ENCODE measurements at places on chromosomes 2 and 18. TPM values are rescaled to one million over a fixed set of nuclear protein-coding genes. Genes with fewer than 3 reads are reported as not detected.

DNA sequence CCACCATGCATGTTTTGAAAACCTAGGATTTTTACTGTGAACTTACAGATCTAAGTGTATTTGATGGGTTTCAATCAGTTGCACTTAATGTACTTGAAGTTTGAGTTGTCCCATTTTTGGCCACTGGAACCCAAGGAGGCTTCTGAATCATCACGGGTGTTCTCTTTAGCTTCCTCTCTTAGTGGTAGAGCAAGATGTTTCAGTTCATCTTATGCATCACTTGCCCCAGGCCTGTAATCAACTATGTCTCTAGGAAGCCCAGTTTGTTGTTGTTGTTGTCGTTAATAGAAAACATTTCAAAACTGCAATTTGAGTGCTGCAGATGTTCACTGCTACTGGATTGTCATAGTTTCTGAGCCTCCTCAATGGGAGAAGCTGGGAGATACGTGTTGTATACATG is 97.0 kb downstream of the FHOD3 start:
- DNase-seq, result no peak

- DNase-seq, result no peak
Observed at GRCh38 chr2:180690611-180691010, 289.8 kb upstream of the UBE2E3 start.

DNA sequence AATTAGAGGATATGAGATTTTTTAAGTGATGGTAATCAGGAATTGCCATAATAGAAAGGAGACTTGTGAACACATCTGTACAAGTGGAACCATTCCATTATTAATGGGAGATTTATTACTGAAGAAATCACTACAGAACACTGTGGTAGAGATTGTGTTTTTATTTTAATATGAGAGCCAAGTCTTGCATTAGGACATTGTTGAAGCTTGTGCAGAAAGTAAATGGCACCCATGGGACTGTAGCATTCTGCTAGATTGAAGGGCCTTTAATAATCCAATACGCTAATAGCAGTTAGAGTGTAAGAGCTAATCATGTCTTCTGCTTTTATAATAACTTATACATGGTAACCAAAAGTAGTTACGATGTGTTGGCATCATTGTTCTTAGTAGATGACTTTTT is 83.6 kb downstream of the VRK2 start:
- DNase-seq, result no peak

RFTN2 gene
- 5.4 TPM for total RNA-seq

GRCh38 chr2:190641469-190641868 is 7.4 kb upstream of the NAB1 start:
- no peak for DNase-seq

DNA sequence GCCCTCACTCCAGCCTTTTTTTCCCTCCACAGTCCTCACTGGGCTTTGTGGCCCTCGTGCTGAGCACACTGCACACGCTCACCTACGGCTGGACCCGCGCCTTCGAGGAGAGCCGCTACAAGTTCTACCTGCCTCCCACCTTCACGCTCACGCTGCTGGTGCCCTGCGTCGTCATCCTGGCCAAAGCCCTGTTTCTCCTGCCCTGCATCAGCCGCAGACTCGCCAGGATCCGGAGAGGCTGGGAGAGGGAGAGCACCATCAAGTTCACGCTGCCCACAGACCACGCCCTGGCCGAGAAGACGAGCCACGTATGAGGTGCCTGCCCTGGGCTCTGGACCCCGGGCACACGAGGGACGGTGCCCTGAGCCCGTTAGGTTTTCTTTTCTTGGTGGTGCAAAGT is 39.4 kb downstream of the STEAP3 start:
- no peak for DNase-seq

GRCh38 chr2:146125551-146125950 is 1605.6 kb upstream of the ZEB2 start:
- DNase-seq, result no peak

DNA sequence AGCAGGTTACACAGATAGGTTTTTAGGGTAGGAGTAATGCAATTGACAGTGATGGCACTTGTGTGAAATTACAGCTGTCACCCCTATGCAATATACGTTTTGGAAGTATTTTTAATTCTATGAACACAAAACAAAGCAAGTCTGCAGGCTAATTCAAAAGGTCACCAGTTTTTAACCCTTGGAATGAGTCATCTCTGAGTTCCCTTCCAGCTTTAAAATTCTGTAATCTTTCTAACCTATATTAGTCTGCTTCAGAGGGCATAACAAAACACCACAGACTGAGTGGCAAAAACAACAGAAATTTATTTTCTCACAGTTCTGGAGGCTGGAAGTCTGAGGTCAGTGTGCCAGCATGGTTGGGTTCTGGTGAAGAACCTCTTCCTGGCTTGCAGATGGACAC is 596.9 kb upstream of the HNMT start:
- no peak for DNase-seq

AQP12A gene
- total RNA-seq, result not detected

PER2 gene
- 14.3 TPM for total RNA-seq

GPR155 gene
- 0.74 TPM for total RNA-seq

HSBP1L1 gene
- total RNA-seq, result 7.0 TPM

- DNase-seq, result no peak
Observed at GRCh38 chr2:84919885-84920580, 14.6 kb downstream of the TMSB10 start.

TRIM54 gene
- not detected for total RNA-seq

DNA sequence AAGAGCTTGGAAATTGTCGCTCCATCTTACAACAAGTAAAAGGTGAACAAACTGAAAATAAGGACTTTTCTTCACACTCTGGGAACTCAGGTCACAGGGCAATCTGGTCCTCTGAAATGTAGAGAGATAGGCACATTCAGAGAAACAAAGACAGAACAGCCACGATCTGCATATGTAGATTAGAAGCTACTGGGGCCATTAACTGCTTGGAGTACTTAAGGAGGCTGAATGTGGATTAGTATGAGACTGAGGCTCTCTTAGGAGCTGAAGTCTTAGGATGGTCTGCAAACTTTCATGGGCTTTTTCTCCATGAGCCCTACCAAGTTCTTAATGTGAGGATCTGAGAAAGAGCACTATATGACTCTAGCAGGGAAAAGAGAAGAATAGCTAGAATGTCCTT is 265.3 kb upstream of the NXPH2 start:
- no peak for DNase-seq

GRCh38 chr2:239500574-239501550 is 100.0 kb upstream of the HDAC4 start:
- no peak for DNase-seq

All from progenitor cell of endocrine pancreas (in vitro differentiated cells).